Fibroblast of lung (primary cell): ENCODE measurements at places on chromosomes 2 and 18. TPM values are rescaled to one million over a fixed set of nuclear protein-coding genes. Genes with fewer than 3 reads are reported as not detected.

- no peak for DNase-seq
Measured at GRCh38 chr2:130776550-130776949, 21.2 kb downstream of the AMER3 start.

DNA sequence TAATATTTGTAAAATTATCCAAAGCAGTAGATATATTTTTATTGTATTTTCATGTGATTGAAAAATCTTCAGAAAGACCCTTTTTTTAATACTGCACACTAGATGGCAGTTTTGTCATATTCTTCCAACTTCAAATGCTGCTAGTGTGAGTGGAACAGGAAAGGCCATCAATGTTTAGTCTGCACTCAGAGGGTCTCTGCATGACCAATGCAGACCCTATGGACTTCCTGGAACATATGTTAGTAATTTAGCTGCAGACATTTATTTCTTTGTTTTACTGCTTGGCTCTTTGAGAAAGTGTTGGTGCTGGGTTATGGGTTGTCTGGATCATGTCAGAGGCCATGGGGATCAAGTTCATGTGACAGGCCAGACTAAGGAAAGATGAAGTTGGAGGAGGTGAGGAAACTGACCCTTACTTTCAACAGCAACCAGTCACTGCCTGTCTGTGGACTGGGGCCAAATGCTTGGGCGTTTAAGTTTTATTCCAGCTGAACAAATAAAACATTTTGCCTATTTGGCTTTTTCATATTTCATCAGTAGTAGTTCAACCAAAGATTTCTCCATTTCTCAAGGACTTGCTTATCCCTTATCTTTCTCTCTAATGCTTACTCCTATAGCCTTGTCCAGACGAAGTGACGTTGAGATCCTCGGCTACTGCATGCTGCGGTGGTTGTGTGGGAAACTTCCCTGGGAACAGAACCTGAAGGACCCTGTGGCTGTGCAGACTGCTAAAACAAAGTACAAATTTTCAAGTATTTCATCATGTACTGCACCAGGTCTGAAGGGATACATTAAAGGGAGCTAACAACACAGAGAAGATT is 84.8 kb downstream of the VRK2 start:
- peak; percentile 95 for DNase-seq

- no peak for DNase-seq
Measured at GRCh38 chr2:45729753-45730512, 78.5 kb downstream of the PRKCE start.

DNA sequence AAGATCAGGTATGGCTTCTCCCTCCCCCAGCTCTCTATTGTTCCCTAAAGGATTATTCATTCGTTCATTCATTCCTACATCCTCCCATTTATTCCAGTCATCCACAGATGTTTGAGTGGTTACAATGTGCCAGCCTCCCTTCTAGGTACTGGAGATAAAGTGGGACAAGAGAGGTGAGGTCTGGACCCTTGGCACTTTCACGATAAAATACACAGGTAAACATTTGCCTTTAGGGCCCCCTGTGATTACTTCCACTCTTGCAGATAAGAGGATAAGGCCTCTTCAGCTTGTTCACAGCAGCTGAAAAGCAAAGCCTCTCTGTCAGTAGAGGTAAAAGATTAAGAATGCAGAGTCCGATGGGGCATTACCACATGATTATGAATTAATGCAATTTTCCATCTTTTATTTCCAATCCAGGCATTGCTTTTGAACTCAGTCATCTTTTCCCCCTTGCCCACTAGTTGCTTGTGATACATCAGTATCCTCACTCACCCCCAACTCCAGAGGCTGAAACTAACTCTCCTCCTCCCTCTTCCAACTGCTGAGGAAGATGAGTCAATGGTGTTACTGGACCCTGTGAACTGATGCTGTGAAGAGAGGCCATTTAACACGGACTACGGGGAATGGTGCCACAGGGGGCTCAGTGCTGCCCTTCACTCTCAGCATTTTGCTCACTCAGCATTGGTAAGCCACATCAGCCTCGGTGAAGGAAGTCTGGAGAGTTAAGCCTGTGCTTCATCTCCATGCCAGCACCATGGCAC is 1.1 kb upstream of the DPP4 start:
- DNase-seq = no peak

- DNase-seq = peak; percentile 97
Measured at GRCh38 chr2:27960237-27960912, 69.8 kb downstream of the BABAM2 start.

DNA sequence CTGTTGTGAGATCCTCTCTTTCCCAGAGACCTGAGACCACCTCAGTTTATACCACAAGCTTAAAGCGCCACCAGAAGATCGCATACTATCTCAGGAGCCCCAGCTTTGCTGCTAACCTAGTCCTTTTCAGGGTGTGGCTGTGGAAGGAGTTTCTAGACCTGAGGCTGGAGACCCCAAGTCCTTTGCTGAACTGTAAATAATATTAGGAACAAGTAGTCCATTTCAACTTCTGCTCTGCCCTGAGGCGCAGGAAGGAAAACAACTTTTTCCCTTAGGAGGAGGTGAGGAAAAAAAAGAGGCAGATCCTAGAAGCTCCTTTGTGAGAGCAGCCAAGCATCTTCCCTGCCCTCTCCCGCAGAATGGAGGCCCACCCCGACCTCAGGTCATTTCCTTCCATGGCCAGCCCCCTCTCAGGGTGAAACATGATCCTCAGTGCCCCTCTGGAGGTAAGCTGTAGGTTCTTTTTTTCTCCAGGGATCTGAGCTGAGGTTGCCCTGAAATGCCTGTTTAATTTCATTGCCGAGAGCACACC is 122.8 kb upstream of the LGALSL start:
- no peak for DNase-seq

DNA sequence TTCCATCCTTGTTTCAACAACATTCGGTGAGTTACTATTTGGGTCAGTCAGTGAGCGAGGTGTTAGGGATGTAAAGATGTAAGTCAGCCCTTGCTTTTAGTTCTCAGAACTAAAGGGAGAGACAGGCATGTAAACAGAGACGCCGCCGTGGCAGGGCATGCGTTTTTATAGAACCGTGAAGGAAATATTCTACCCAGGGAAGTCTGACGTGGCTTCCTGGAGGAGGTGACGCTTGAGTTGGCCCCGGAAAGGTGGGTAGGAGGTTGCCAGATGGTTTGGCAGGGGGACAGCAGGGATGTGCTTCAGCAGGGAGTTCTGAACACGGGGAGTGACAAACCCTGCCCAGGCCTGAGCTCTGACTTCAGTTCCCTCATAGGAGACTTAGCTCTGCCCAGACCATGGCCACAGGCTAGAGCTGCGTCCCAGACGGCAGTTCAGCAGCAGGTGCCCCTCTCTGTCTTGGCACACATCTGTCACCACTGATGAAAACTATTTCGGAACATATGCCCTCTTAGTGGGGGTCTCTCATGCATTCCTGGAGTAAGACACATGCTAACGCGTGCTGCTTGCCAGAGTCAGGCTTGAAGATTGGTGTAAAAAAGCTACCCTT is 23.4 kb upstream of the RPL31 start:
- DNase-seq = peak; percentile 68

DNA sequence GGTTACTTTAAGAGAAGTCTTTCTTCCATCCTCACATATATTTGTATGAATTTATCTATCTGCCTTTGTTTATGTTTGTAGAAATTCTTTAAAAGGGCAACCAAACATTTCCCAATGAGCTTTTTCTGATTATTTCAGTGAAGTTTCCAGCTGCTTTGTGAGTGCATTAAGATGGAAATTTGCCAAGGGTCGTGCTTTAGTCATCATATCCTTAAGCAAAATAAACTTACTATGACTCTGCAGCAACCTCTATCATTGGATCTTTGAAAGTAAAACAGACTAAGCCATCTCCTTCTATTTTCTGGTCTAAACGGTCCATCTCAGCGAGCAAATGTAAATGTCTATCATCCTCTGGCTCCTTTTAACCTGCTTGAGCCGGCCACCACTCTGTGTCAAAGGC is 489.3 kb downstream of the SOX11 start:
- DNase-seq = peak; percentile 86

- no peak for DNase-seq
Measured at GRCh38 chr18:49059028-49059834, 108.5 kb upstream of the SMAD7 start.

GRCh38 chr2:225428360-225428759 is 28.9 kb downstream of the NYAP2 start:
- no peak for DNase-seq

DNA sequence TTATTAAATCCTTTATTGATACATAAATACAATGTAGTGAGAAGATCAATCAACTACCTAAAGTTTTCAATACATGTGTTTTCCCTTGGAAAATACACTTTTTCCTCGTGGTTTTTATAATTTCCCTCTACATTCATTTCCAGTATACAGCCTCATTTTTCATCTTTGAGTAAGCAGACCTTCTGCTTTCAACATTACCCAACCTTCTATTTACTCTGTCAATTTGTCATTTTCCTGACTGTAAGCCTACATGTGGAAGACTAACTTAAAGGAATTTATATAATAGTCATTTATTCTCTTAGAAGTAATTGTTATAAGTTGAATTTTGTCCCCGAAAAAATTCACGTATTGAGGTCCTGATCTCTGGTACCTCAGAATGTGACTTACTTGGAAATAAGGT is 594.0 kb downstream of the NUP35 start:
- DNase-seq = no peak

DNA sequence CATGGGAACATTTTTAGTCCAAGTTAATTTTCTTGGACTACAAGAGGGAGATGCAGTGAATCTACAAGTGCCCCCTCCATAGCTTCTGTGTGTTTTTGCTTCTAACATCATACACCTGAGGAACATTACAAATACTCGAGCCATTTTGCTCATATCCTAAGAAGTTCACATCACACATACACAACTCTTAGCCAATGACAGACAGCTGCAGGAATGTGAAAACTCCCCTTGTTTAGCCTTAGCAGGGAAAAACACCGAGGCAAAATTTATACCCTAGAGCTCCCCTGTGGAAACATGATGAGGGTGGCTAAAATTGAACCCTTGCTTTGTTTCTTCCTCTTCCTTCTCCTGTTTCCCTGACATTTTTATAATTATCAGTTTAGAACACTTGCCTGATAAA is 928.3 kb upstream of the NRXN1 start:
- DNase-seq = no peak

DNA sequence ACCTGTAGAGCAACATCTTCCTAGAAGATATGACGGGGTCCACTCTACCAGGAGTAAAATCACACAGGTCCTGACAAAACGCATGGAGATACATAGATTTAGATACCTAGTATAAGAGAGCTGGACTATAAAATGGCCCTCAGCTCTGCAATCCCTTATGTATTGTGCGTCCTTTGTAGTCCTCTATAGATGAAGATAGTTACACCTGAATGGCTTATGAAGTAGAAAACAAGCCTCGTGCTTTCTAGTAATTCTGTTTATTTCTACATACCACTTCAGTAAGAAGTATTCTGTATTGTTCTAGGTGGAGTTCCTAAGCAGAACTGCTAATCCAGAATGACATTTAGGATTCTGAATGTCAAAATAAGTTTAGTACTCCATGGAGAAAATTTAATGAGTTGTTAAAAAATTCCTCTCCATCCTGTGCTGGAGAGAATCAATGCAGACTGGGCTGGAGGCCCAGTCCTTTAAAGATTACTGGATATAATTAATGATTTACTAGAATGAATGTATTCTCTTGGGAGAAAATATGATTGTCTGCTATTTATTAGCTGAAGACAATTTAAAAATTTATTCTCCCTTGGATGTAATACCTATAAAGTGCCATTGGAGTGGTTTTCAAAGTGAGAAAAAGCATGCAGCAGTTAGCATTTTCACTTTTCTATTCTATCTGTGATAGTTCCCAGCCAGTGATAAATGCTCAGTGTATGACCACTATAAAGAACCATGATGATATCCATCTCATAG is 147.3 kb upstream of the UNC80 start:
- DNase-seq = no peak

- DNase-seq = no peak
Measured at GRCh38 chr2:146837857-146838256, 1007.0 kb upstream of the ACVR2A start.

- DNase-seq = no peak
Measured at GRCh38 chr2:68032702-68033101, 30.1 kb downstream of the C1D start.

DNA sequence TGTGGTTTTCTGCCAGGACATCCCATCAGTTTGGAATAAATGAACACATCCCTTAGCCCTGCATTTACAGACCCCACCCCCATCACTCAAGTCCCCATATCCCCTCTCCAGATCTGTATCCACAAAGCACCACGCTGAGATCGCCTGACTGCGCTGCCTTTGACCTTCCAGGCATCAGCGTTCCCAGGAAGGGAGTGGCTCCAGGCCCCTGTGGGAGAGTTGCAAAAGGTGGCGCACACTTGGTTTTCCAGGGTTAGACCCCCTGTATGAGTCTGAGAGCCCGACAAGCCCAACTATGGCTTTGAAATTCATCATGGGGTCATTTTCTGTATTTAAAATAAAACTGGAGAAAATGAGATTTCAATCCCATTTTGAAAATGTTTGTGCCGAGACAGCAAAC is 137.0 kb upstream of the ZNF236 start:
- DNase-seq = no peak

- DNase-seq = peak; percentile 55
Measured at GRCh38 chr2:46747297-46747818, 168.2 kb downstream of the MCFD2 start.

- no peak for DNase-seq
Measured at GRCh38 chr18:52000435-52000834, 339.6 kb upstream of the DCC start.

DNA sequence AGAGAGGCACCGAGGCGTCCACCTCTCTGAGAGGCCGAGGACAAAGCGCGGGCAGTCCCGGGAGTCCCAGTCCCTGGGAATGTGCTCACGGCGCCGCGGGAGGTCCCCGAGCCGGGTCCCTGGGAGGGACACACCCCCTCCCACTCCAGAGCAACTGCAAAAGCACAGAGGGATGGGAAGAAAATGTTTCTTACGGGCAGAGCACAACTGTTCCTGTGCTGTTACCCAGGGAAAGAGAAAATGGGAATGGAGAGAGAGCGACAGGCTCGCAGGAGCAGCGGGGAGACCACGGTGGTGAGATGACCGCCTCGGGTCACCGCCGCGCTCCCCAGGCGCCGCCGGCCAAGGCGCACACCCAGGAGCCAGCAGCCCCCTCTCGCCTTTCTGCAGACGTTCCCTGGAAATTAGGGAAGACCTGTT is 1.2 kb upstream of the BCL11A start:
- no peak for DNase-seq

DNA sequence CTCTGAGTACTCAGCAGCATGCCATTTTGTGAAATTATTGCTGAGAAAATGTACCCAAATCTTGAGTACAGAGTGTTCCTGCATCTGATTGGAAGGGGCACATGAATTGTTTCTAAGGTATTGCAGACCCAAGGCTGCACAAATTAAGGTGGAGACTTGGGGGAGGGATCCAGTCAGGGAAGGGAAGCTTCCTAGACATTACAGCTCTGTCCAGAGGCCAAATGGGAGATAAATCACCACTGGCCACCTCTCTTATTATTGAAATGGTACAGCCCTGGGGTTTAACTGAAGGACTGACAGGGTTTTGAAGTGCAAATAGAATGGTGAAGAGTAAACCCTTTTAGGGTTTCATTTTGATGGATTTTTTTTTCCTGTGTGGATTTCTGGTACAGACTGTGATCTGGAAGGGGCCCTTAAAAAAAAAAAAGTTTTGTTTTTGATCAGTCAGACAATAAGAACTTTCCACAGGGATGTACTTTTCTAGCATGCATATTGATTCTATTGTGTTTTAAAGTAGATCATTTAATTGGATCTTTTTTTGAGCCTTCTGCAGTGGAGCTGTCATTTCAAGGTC is 119.4 kb downstream of the GREB1L start:
- DNase-seq = no peak

Gene DSG3
- under 0.01 TPM in 1 of 2 replicates, not detected in the other for total RNA-seq

Gene MC5R
- not detected in 2 replicates for total RNA-seq

Gene HOXD13
- not detected in 2 replicates for total RNA-seq

Gene CNGA3
- under 0.01 TPM in 2 replicates for total RNA-seq
